Type B pancreatic cell (in vitro differentiated cells): ENCODE measurements at places on chromosomes 5 and 9.

- H3K36me3 ChIP-seq, result peaks cover 13% of the 10 kb centered on the region
- no peaks in the 10 kb centered on the region for H3K27me3 ChIP-seq
- peaks cover 41% of the 10 kb centered on the region for H3K4me1 ChIP-seq
Measured at GRCh38 chr5:180291234-180291940, 496 bp downstream of the MAPK9 start.

DNA sequence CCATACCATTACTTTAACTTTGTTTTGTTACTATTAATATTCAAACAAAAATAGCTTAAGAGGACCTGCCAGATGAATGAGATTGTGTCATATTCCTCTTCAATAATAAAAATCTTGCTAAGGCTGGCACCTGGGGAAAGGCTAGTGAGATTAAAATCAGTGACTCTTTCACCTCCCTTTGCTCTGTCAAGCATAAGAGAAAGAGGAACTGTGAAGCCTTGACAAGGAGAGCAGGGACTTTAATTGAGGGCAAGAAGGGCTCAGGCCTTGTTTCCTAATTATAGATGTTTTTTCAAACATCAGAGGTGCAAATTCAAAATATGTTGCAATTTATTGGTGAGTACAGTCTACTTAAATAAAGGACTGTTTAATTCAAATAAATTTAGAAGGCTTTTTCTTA, 91.7 kb downstream of the SPATA31D1 start:
- no peak overlapping the region for H3K4me3 ChIP-seq
- H3K27ac ChIP-seq, result no peak overlapping the region
- peaks cover 5% of the 10 kb centered on the region for H3K4me1 ChIP-seq
- no peak for DNase-seq
- no peaks in the 10 kb centered on the region for H3K36me3 ChIP-seq
- H3K27me3 ChIP-seq, result no peaks in the 10 kb centered on the region

GRCh38 chr9:113659740-113660139, 196.2 kb downstream of the RGS3 start:
- no peak overlapping the region for H3K27ac ChIP-seq
- DNase-seq, result no peak
- peaks cover 8% of the 10 kb centered on the region for H3K4me1 ChIP-seq
- no peak overlapping the region for H3K4me3 ChIP-seq

DNA sequence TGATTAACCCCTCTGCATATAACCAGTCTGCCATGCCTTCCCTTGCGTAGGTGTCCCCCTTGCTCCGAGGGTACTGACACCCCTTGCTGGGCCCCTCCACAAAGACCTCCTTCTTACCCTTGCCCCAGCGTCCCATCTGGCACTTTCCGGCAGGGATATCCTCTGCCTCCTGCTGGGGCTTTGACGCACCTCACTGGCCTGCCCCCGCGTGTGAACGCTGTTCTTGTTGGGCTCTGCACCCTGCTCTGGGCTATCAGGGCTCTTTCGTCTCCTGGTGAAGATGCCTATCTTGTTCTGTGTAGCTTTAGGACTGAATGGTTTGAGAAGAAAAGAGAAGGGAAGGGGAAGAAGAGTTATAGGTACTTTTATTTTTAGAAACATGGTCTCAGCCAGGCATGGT, 53.0 kb downstream of the SUB1 start:
- H3K27ac ChIP-seq, result no peak overlapping the region
- no peaks in the 10 kb centered on the region for H3K27me3 ChIP-seq
- no peak overlapping the region for H3K4me3 ChIP-seq
- no peaks in the 10 kb centered on the region for H3K36me3 ChIP-seq

GRCh38 chr9:113528811-113529210, 65.3 kb downstream of the RGS3 start:
- H3K36me3 ChIP-seq, result no peaks in the 10 kb centered on the region
- peaks cover 12% of the 10 kb centered on the region for H3K4me1 ChIP-seq
- no peak overlapping the region for H3K4me3 ChIP-seq
- no peaks in the 10 kb centered on the region for H3K27me3 ChIP-seq

GRCh38 chr9:93295456-93296076, 111.6 kb downstream of the WNK2 start:
- no peak overlapping the region for H3K27ac ChIP-seq
- H3K4me3 ChIP-seq, result no peak overlapping the region

GRCh38 chr5:45532826-45533624, 163.2 kb downstream of the HCN1 start:
- no peak for DNase-seq
- H3K27ac ChIP-seq, result no peak overlapping the region
- H3K4me1 ChIP-seq, result no peaks in the 10 kb centered on the region
- H3K27me3 ChIP-seq, result no peaks in the 10 kb centered on the region
- H3K4me3 ChIP-seq, result no peak overlapping the region

DNA sequence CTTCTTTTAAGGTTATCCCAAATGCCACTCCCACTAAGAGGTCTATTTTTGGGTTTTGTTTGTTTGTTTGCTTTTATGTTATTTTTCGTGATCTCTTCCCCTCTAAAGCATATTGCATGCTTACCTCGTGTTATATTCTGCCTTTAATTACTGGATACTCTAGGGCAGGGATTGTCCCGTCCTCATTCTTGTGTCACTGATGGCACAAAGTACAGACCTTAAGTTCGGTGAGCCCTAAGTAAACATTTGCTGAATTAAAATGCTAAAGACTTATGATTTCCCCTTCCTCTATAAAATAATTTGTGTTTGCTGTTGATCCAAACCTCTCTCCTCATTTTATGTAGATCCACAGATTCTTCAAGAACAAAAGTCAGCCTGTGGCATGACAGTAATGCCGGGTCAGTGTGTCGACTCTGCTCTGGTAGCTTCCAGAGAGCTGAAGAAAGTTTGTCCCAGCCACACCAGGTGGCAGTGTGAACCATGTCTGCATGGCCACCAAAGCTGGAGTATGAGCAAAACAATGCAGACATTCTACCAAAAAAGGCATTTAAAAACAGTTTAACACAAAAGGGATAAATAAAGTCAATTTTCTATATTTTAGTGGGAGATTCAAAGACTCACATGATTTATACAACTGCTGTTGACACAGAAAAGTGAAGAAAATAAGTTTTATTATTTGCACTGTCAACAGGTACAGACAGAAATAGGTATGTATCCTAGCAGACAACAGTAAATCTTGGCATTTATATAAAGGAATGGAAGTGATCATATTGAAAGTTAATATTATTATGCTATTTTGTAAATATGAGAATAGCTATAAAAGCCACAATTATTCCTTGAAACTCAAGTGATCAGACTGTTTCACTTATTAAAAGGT, 17.9 kb upstream of the POC5 start:
- no peaks in the 10 kb centered on the region for H3K36me3 ChIP-seq
- no peaks in the 10 kb centered on the region for H3K4me1 ChIP-seq
- peaks cover 4% of the 10 kb centered on the region for H3K27me3 ChIP-seq

DNA sequence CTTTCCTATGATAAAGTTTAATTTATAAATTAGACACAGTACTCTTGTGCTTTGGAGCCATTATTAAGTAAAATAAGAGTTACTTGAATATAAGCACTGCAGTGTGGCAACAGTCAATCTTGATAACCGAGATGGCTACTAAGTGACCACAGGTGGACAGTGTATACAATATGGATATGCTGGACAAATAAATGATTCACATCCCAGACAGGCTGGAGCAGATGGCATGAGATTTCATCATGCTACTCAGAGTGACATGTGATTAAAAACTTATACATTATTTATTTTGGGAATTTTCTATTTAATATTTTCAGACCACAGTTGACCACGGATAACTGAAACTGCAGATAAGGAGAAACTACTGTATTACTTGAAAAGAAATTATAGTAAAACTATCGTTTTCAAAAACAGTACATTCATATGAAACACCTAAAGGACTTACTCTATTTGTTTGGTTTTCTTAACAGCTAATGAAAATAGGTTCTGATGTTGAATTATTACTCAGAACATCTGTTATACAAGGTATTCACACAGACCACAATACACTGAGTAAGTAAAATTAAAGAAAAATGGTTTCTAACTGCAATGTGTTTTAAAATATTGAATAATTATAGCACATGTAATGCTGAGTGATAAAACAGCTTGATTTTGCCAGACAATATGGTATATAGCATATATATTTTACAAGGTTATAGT, 16.0 kb downstream of the LYRM7 start:
- peaks cover 13% of the 10 kb centered on the region for H3K36me3 ChIP-seq
- H3K4me1 ChIP-seq, result no peaks in the 10 kb centered on the region

DNA sequence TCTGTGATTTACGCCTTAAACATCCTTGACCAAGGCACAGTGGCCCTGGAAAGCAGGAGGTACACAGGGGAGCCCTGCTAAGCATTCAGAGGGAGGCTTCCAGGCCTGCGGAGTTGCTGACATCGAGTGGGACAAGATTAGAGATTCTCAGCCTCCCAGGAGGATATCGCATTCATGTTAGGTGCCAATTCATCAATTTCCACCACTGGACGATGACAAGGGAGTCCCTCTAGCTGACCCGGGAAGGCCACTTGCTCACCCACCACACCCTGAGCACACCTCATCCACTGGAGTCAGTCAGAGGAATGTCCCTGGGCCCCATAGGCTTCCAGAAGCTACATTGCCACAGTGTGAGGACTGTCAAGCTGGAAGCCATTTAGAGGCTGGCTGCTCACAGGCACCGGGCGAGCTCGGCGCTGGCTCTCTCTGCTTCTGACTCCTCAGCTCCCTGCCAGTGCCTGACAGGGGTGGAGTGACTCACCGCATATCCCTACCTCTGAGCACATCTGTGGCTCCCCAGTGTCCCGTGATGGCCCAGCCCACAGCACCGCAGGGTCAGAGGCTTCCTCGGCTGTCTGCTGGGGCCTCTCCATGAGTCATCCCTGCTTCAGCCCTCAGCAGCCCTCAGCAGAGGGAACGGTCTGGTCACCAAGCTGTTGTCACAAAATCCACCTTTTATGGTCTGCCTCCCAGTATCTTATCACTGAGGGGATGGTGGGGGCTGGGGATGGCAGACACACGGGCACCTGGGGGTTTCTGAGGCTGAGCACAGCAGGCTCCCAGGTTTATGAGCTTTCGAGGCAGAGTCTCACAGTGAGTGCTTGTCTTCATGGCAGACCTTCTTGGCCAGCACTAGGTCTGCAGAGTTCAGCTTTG, 117.5 kb downstream of the ZNF608 start:
- H3K4me1 ChIP-seq, result peaks cover 37% of the 10 kb centered on the region
- H3K36me3 ChIP-seq, result peaks cover 19% of the 10 kb centered on the region
- H3K27me3 ChIP-seq, result no peaks in the 10 kb centered on the region
- no peak for DNase-seq
- peak overlapping the region; percentile 46 for H3K4me3 ChIP-seq
- peak overlapping the region; percentile 46 for H3K27ac ChIP-seq

DNA sequence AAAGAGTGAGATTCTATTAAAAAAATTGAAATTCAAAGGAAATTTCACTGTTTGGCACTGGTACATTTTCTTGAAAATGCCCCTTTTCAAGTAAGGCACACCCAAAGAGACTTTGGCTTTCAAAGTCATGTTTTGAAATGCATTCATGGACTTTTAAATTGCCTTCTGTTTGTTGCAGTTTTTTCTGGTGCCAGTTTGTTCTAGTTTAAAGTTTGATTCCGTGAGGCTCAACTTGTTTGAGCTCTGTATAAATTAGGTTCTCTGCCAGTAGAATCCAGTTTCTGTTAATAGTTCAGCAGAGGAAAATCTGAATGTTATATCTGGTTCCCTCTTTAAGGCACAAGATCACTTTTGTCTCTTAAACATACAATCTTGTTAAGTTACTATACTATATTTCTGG, 16.4 kb downstream of the ATP6V0E1 start:
- peaks cover 6% of the 10 kb centered on the region for H3K36me3 ChIP-seq
- H3K27me3 ChIP-seq, result no peaks in the 10 kb centered on the region
- peaks cover 24% of the 10 kb centered on the region for H3K4me1 ChIP-seq
- H3K27ac ChIP-seq, result no peak overlapping the region
- no peak overlapping the region for H3K4me3 ChIP-seq
